ENCODE measurements at places on chromosomes 7 and 10.

DNA sequence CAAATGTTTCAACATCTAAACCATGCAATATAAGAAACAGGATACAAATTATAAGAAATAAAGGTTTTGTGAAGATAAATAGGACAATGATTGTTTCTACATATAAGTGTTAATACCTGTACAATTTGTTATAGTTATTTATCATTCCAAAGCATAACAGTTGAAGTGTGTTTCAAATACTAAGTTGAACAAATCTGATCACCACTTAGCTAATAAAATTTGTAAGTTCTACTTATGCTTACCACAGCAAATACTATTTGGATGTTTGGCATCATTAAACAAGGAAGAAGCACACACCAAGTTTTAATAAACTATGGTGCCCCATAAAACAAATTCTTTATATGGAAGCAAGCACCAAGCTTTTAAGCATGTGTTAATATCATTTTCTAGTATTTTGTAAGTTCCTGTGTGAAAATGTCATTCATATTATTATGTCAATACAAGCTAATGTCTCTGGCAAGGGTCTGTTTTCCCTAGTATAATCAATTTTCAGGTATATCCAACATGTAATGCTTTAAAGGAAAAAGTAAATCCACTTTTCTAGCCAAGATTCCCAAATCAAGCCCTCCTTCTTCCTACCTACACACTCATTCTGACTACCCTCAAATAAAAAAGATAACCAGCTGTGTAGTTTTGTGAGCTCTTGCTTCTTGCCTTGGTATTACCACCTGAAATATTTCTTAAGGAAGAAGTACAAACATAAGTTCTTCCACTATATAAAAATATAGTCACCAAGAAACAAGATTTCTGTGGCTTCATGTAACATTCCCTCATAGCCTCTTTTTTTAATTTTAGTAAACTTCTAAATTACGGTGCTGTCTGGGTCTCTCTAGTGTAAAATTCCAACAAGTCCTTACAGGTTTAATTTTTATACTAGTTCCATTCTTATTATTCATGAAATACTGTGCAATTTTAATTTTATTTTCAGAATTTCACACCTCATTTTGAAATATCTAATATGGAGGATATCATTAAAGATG lies 9.2 kb downstream of the SKAP2 start:
- no peak overlapping the region for H3K4me3 ChIP-seq
- no peaks in the 10 kb centered on the region for H3K36me3 ChIP-seq
- H3K27me3 ChIP-seq, result peaks cover 27% of the 10 kb centered on the region

DNA sequence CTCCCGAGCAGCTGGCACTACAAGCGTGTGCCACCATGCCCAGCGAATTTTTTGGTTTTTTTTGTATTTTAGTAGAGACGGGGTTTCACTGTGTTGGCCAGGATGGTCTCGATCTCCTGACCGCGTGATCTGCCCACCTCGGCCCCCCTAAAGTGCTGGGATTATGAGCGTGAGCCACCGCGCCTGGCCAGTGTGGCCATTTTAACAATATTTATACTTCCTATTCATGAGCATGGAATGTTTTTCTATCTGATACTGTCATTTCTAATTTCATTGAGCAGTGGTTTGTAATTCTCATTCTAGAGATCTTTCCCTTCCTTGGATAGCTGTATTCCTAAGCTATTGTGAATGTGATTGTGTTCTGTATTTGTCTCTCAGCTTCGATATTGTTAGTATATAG lies 96.2 kb downstream of the GLCCI1 start:
- DNase-seq, result no peak
- H3K27ac ChIP-seq, result no peak overlapping the region

GRCh38 chr7:43758029-43758821 lies at the start of gene BLVRA:
Gene BLVRA (plus strand): TSS chr7:43758680. CDS start chr7:43771159, 12,479 bp downstream.
- peaks cover 5% of the 10 kb centered on the region for H3K27me3 ChIP-seq
- peaks cover 9% of the 10 kb centered on the region for H3K4me1 ChIP-seq
- DNase-seq, result peak; percentile 75
- peak within 1 kb of the TSS; percentile 68 for H3K4me3 ChIP-seq

GRCh38 chr10:110207805-110208613 lies 604 bp downstream of the MXI1 start:
- H3K36me3 ChIP-seq, result no peaks in the 10 kb centered on the region
- DNase-seq, result peak; percentile 73
- peak overlapping the region; percentile 88 for H3K27ac ChIP-seq
- peaks cover 15% of the 10 kb centered on the region for H3K4me1 ChIP-seq
- peak overlapping the region; percentile 86 for H3K4me3 ChIP-seq
- H3K27me3 ChIP-seq, result peaks cover 12% of the 10 kb centered on the region

DNA sequence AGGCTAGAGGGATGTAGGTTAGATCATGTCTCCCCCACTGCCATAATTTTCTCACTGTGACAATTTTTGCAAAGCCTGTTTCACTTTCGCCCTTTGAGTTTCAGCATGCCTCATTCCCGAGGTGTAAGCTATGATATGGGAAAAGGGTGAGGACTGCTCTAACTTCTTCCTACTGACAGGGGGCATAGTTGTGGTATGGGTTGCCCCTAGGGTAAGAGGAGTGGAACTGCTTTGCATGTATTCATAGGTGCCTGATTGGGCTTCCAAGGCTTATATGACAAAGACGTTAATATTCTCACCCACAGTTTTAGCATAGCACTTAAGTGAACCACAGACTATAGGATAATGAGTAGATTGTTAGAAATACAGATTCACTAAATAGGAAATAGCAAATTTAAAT lies 148.7 kb downstream of the BBS9 start:
- no peak overlapping the region for H3K27ac ChIP-seq

GRCh38 chr7:110775046-110775445 lies 315.9 kb upstream of the LRRN3 start:
- no peak overlapping the region for H3K4me3 ChIP-seq
- no peaks in the 10 kb centered on the region for H3K36me3 ChIP-seq
- H3K27me3 ChIP-seq, result no peaks in the 10 kb centered on the region
- no peak overlapping the region for H3K27ac ChIP-seq

DNA sequence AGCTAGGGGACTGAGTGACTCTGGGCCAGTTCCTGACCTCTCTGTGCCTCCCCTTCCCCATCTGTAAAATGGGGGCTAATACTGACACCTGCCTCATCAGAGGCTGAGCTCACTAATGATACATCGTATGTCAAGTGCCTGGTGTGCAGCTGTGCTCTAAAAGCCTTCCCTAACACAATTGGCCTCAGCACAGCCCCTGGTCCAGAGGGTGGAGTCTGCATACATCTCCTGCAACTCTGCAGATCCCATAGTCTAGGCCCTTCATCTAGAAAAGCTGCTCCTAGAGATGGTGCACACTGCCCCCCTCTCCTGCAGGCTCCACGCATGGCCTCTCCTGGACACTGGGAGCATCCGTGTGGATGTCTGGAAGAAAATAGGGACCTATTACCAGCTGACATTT lies 255.0 kb downstream of the RPS24 start:
- DNase-seq, result peak; percentile 36
- H3K4me3 ChIP-seq, result no peak overlapping the region
- H3K27ac ChIP-seq, result no peak overlapping the region
- H3K27me3 ChIP-seq, result no peaks in the 10 kb centered on the region
- H3K36me3 ChIP-seq, result no peaks in the 10 kb centered on the region

DNA sequence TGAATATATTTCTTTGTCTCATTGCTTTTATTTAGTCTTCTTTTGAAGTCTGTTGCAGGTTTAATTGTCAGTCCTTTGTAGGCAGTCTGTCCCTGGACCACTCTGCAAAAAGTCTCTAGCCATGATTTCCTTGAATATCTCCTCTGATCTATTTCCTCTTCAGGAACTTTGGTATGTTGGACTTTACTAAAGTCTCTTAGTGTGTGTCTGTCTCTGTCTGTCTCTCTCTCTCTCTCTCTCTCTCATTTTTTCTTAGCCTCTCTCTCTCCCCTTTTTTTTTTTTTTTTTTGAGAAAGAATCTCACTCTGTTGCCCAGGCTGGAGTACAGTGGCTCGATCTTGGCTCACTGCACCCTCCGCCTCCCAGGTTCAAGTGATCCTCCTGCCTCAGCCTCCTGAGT lies 57.5 kb downstream of the ADD3 start:
- DNase-seq, result no peak
- no peak overlapping the region for H3K27ac ChIP-seq
- H3K36me3 ChIP-seq, result no peaks in the 10 kb centered on the region

- H3K36me3 ChIP-seq, result no peaks in the 10 kb centered on the region
- H3K4me1 ChIP-seq, result no peaks in the 10 kb centered on the region
- DNase-seq, result no peak
- H3K27ac ChIP-seq, result no peak overlapping the region
Observed at GRCh38 chr7:80960244-80960795, 41.5 kb upstream of the SEMA3C start.

GRCh38 chr7:147240468-147240867 lies 1123.9 kb downstream of the CNTNAP2 start:
- H3K36me3 ChIP-seq, result no peaks in the 10 kb centered on the region
- no peaks in the 10 kb centered on the region for H3K4me1 ChIP-seq
- no peak overlapping the region for H3K4me3 ChIP-seq
- no peak overlapping the region for H3K27ac ChIP-seq

DNA sequence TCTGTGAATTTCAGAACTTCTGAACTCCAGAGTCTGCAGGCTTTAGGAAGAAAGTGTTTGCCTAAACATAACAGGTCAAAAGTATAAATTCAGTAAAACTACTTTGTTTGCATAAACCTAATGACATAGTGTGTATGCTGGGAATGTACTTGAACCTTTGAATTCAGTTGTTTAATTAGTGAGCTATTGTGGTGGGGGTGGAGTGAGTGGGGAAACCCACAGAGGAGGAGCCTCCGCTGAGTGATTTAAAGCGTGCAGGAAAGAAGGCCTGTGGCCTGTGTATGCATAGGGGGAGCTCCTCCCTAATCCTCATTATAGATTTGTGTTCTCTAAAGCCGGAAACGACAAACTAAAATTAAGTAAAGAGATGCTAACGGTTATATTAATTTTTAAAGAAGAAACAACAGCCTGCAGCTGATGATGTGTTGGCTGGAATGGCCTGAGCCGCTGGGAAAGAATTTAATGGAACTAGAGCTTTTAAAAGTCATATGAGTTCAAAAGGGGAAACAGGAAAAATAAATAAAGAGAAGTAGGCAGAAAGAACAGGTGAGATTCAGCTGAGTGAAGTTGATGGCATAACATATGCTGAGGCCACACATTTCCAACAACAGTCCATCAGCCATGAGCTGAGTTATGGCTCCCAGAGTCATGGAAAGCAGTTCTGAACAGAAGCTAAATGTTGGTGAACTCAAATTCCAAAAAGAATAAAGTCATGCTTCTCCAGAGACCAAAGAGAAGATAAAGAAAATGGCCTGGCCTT lies 595.0 kb downstream of the GRM8 start:
- H3K36me3 ChIP-seq, result no peaks in the 10 kb centered on the region
- no peaks in the 10 kb centered on the region for H3K4me1 ChIP-seq
- no peak overlapping the region for H3K27ac ChIP-seq

- peaks cover 3% of the 10 kb centered on the region for H3K4me1 ChIP-seq
- H3K36me3 ChIP-seq, result no peaks in the 10 kb centered on the region
- H3K27me3 ChIP-seq, result no peaks in the 10 kb centered on the region
- DNase-seq, result no peak
- no peak overlapping the region for H3K27ac ChIP-seq
Observed at GRCh38 chr10:88852327-88852726, 683 bp upstream of the ANKRD22 start.

GRCh38 chr7:17546592-17546991 lies 248.1 kb downstream of the AHR start:
- H3K27me3 ChIP-seq, result no peaks in the 10 kb centered on the region
- no peaks in the 10 kb centered on the region for H3K36me3 ChIP-seq
- H3K4me3 ChIP-seq, result no peak overlapping the region
- H3K4me1 ChIP-seq, result no peaks in the 10 kb centered on the region

DNA sequence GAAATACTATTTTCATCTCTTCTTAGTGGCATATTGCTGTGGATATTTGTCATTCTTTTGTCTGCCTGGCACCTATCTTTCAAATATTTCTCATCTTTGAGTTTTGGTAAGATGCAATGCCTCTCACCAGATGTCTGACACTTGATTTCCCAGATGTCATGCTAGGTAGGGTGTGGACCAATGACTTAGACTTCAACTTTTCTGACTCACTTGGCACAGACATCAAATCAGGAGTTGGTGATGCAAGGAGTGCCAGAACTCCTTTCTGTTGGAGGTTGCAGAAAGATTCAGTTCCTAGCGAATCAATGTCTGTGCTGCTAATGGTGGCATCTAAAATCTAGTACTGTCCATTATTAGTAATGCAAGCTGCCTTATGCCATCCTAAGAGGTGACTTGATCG lies 216.9 kb upstream of the FERD3L start:
- no peak overlapping the region for H3K27ac ChIP-seq
- H3K4me3 ChIP-seq, result no peak overlapping the region
- no peak for DNase-seq
- H3K27me3 ChIP-seq, result no peaks in the 10 kb centered on the region
- H3K36me3 ChIP-seq, result no peaks in the 10 kb centered on the region

GRCh38 chr10:117550076-117550475 lies 7.5 kb downstream of the EMX2 start:
- H3K4me3 ChIP-seq, result no peak overlapping the region
- no peak for DNase-seq
- H3K27ac ChIP-seq, result no peak overlapping the region
- peaks cover 48% of the 10 kb centered on the region for H3K4me1 ChIP-seq
- H3K36me3 ChIP-seq, result no peaks in the 10 kb centered on the region
- peaks cover 96% of the 10 kb centered on the region for H3K27me3 ChIP-seq

GRCh38 chr10:77512219-77512578 lies 125.4 kb downstream of the KCNMA1 start:
- no peaks in the 10 kb centered on the region for H3K36me3 ChIP-seq
- H3K27me3 ChIP-seq, result no peaks in the 10 kb centered on the region
- no peak overlapping the region for H3K4me3 ChIP-seq
- H3K27ac ChIP-seq, result no peak overlapping the region
- peaks cover 41% of the 10 kb centered on the region for H3K4me1 ChIP-seq
- DNase-seq, result no peak

- H3K27ac ChIP-seq, result no peak overlapping the region
- no peak overlapping the region for H3K4me3 ChIP-seq
- H3K4me1 ChIP-seq, result no peaks in the 10 kb centered on the region
- DNase-seq, result no peak
- H3K36me3 ChIP-seq, result peaks cover 86% of the 10 kb centered on the region
Observed at GRCh38 chr10:133292919-133293809, 15.5 kb downstream of the TUBGCP2 start.

DNA sequence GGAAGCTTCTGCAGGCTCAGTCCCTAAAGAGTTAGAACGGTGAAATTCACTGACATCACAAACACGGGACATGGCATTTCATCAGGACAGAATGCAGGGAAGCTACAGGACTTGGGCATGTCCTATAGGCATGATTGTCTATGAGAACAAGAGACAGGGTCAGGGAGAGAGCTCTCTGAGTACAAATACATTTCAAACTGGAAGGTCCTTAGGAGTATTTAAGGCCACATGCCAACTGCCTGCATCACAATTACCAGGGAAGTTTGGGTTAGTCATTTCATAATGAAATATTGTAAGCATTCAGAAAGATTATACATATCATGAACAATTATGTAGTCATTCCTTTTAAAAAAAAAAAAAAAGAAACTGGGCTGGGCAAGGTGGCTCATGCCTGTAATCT lies 71.3 kb downstream of the CREB3L2 start:
- DNase-seq, result no peak
- H3K4me3 ChIP-seq, result no peak overlapping the region
- H3K36me3 ChIP-seq, result peaks cover 20% of the 10 kb centered on the region
- no peaks in the 10 kb centered on the region for H3K27me3 ChIP-seq
- no peak overlapping the region for H3K27ac ChIP-seq
- H3K4me1 ChIP-seq, result peaks cover 17% of the 10 kb centered on the region
